ENCODE measurements at places on chromosomes 1 and 21.

DNA sequence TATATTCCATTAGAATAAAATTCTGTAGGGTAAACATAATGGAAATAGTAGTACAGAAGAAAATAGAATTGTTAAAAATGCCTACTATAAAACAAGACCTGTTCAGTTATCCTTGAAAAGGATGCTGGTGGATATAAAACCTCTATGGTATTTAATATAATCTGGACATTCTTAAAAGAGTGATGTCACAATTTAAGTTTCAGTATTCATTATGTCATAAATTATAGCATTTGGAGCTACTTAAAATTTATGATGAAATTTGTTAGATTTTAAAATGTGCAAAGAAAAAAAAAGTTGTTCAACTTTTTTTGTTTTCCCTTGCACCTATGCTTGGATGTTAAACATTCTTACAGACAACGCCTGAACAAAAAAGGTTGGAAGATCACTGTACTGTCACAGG lies 50.3 kb downstream of the USP48 start:
- DNase-seq, result no peak

GRCh38 chr1:238063454-238063853 lies 172.7 kb upstream of the ZP4 start:
- DNase-seq, result no peak

DNA sequence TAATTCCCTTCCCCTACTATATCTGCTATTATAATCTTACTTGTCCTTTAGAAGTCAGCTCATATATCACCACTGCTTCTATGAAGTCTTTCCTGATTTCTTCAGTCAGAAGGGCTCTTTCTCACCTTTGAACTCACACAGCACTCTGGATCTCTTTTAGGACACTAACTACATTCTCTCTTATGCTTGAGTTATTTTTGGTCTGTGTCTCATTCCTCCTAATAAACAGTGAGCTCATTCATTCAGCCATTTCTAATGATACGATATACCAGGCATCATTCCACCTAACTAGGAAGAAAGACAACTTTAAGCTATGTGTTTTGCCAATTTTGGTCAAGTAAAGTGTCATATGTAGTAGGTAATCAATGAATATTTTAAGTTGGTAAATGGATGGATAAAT lies 1.2 kb upstream of the STYXL2 start:
- DNase-seq, result no peak

DNA sequence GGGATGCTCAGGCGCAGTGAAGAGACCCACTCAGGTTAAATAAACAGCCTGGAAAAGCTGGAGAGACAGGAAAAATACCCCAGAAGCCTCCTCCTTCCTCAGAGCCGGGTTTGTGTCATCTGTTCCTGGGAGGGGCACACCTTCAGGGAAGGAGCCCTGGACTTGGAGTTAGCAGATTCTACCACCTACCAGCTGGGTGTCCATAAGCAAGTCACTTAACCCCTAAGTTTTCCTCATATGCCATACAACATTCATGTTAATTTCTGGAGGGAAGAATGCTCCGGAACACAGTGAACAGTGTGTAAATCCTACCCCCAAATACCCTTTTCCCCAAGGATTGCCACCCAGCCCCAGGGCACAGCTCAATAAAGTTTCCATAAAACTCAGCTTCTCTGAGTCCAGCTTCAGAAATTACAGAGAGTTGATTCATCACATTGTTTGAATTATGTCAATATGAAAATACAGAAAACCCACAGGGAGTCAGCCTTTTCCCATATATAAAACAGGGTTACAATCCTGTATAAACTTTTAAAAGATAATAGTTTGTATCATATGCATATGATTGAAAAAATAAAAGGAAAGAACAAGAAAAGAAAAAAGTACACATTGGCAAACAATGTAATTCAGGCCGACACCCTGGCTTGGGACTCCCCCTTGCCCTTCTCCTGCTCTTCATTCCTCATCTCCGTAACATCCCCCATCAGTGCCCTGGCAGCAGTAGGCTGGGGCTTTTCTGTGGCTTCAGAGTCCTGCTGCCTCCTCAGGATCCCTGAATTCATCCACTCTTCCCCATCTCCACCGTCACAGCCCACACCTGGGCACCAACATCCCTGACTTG lies 291.8 kb upstream of the USP24 start:
- no peak for DNase-seq

DNA sequence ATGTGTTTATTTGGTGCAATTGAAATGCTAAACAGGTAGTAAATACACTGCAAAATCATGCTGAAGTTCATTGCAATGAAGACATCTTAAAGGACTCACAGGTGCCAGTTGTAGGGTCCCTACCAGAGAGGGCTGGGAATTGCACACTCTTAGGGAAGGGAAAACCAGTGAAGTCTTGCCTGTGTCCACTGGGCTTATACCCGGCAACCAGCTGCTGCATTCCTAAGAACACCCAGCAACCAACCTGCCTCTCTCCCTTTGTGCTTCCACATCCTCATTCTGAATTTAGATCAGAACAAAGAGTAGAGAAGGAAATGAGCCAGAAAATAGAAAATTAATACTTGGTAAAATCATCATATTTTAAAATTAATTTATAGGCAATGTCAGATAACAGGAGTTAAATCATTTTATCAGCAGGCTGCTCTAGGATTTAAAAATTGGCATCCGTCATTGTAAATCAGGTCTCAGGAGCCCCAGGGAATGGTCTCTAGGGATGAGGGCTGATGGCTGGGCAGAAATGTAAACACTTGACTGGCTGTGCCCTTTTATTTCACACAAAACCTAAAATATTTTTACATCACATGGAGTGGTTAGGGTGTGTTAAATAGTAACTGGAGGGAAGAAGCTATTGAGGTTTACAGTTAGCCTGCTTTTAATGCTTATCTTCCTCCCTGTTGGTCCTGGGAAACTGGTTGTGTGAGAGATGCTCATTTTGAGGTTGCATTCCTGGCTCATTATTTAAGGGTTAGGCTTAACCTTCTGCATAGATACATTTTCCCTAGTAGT lies 31.3 kb downstream of the PTGFRN start:
- DNase-seq, result no peak

DNA sequence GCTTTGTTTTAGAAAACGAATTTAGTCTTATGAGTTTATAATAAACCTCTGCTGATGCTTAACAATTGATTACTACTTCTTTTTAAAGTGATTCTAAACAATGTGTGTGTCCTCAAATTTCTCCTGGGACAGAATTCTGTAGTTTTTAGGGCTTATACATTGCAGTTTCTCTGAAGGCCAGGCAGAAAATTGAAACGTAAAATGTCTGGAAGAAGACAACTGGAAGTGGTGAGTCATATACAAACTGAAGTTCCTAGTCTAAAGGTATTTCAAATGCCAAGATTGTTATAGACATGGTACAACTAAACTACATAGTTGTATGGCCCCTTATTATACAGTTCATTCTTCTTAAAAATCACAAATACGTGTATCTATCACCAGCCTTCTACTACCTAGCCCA lies 30.5 kb upstream of the RC3H1 start:
- no peak for DNase-seq

- DNase-seq, result no peak
Measured at GRCh38 chr1:34625521-34626015, 129.3 kb upstream of the GJB5 start.

GRCh38 chr21:32920474-32920873 lies 105.3 kb upstream of the OLIG2 start:
- DNase-seq, result no peak

DNA sequence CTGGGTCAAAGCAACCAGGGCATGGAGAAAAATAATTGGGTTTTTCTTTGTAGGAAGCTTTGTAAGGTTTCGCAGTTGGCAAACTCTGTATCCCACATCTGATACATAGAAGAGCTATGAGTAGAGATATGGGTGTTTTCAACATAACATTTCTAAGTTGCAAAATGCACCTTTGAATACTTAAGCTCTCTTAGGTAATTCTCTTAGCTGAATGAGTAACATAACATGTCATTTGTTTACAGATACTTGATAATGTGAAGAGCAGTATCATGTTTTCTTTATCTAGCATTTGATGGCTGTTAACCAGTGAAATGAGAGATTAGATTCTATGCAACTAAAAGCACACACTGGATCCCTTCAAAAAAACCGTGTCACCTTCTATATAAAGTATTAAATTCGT lies 21.6 kb downstream of the RAVER2 start:
- DNase-seq, result no peak

DNA sequence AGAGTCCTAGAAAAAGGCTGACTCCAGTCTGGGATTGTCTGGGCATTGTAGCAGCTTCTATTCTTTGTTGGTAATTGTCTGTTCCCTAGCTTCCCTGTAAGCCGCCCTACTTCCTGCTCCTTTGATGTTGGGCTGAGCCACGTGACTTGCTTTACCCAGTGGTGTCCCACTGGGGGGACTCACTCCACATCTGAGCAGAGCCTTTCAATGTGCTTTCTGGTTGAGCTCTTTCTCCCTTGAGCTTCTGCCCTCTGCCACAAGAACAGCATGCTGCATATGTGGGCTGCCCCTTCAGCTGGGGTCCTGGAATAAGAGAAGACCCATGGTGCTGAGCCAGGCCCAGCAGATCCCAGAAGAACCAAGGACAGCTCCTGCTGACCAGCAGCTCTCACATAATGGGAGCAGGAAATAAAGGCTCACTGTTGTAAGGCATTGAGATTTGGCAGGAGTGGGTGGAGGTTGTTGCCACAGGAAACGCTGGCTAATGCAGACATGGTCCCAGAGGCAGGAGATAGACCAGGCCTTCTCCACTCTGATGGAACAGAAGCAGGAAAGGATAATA lies 276.3 kb upstream of the GJB5 start:
- DNase-seq, result no peak

GRCh38 chr1:218090459-218090858 lies 194.6 kb upstream of the RRP15 start:
- no peak for DNase-seq

DNA sequence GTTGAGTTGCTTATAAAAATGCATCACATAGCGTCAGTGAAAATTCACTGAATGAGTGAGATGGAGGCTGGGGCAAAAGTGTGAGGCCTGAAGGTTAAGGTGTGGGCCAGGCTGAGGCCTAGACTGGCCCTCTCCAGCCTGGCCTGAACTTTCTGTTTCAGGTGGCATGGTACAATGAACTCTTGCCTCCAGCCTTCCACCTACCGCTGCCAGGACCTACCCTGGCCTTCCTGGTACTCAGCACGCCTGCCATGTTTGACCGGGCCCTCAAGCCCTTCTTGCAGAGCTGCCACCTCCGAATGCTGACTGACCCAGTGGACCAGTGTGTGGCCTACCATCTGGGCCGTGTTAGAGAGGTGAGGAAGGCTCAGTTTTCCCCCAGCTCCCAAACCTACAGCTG lies 7.1 kb downstream of the MMACHC start:
- no peak for DNase-seq

- no peak for DNase-seq
Measured at GRCh38 chr1:94094469-94095111, 26.4 kb downstream of the ABCA4 start.

GRCh38 chr1:154846565-154847442 lies 23.3 kb downstream of the KCNN3 start:
- DNase-seq, result no peak

DNA sequence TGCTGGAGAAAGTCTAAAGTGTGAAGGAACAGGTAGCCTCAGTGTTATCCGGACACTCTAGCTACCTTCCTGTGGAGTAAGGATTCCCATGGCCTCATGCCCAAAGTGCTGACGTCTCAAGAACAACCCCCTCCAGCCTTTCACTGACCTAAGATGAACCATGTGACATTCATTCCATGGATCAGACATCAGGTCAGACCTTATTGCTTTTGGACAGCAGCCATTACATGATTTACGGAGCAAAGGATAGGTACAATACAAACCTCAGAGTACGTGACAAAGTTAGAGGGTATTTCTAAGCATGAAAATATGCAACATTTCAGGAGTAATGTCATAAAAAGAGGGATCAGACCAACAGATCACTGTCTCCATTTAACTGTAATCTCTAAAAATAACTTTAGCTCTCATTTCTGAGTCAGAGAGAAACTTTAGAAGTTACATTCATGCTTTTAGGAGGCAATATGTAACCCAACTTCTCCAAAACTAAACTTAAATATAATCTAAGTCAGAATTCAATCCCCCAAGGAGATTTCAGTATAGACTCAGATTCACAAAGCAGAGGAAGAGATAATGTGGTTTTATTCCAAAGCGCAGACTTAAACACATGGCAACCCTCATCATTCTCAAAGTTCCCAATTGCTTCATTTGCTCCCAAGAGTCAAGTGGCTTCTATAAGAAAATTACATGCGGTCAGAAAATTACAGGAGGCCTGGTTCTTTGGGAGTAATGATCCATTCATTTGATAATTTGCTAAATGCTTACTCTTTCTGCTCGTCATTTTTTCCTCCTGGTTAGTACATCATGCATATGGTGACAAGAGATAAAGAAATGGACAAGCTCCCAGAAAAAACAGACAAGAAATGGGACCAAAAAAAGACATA lies 280.4 kb downstream of the SETD4 start:
- no peak for DNase-seq

- peak; percentile 69 for DNase-seq
Measured at GRCh38 chr1:1891349-1892078, 627 bp upstream of the GNB1 start.

DNA sequence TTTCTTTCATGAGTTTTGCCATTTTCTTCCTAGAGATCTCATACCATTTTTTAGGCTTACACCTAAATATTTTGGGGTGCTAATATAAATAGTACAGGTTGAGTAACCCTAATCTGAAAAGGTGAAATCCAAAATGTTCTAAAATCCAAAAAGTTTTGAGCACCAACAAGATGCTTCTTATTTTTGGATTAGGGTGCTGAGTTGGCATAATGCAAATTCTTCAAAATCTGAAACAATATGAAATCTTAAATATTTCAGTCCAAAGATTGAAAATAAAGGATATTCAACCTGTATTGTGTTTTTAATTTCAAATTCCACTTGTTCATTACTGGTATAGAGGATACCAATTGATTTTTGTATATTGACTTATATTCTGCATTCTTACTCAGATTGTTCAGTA lies 51.1 kb upstream of the KCNK2 start:
- DNase-seq, result no peak

DNA sequence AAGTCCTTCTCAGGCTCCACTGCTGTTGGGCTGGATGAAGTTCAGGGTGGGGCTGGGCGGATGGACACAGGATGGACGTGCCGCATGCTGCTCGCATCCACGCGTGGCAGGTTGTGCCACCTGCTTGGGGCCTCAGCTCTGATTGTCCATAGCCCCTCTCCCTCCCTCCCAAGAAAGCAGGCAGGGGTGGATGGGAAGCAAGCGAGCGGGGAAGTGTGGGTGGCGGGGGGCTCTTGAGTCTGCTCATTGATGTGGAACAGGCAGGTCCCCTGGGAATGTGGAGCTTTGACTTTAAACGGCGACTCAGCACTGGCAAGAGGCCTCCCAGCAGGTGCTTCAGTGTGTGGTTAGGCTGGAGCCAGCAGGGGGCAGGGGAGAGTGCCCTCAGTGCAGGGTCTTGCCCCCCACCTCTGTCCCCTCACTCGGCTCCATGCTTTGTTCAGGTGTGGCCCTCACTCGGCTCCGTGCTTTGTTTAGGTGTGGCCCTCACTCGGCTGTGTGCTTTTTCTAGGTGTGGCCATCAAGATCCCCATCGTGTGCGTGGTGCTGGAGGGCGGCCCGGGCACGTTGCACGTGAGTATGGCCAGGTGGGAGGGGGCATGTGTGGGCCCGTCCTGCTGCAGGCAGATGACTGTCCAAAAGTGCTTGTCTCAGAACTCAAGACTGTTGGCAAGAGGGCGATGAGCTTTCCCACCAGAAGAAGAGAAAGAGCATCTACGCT lies 23.9 kb downstream of the TRPM2 start:
- DNase-seq, result no peak

GRCh38 chr1:160951443-160952128 lies 3.0 kb downstream of the ITLN2 start:
- peak; percentile 47 for DNase-seq

GRCh38 chr1:153251087-153251486 lies 8.4 kb upstream of the LORICRIN start:
- no peak for DNase-seq
